ENCODE measurements at places on chromosomes 7 and 10.
A peak's percentile ranks its signal among the peaks of the same experiment; 100 is the strongest.

DNA sequence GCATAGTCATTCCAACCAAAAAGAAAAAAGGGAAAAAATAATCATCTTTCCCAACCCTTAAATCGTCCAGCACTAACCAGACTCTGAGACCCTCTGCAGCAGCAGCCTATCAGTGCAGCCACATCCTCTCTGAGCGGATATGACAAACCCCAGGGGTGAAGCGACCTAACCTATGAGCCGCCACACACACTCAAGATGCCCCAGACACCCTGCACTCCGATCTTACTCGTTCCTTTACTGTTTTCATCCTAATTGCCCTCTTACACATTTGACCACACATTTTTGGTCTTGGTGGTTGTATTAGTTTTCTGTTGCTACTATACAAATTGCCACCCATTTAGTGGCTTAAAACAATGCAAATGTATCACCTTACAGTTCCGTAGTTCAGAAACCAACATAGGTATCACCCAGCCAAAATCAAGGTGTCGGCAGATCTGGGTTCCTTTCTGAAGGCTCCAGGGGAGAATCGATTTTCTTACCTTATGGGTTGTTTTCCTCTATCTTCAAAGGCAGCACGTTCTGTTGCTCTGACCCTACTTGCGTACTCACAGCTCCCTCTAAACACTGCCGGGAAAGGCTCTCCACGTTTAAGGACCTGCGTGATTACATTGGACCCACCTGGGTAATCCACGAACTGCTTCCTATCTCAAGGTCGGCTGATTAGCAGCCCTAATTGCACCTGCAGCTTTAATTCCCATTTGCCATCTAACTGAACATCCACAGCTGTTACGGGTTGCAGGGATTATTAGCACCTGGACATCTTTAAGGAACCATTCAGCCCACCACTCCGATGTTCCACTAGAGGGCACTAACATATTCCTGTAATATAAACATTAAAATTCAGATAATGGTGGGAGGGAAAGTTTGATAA lies 37.3 kb upstream of the PRSS1 start:
- DNase-seq = peak; percentile 48

DNA sequence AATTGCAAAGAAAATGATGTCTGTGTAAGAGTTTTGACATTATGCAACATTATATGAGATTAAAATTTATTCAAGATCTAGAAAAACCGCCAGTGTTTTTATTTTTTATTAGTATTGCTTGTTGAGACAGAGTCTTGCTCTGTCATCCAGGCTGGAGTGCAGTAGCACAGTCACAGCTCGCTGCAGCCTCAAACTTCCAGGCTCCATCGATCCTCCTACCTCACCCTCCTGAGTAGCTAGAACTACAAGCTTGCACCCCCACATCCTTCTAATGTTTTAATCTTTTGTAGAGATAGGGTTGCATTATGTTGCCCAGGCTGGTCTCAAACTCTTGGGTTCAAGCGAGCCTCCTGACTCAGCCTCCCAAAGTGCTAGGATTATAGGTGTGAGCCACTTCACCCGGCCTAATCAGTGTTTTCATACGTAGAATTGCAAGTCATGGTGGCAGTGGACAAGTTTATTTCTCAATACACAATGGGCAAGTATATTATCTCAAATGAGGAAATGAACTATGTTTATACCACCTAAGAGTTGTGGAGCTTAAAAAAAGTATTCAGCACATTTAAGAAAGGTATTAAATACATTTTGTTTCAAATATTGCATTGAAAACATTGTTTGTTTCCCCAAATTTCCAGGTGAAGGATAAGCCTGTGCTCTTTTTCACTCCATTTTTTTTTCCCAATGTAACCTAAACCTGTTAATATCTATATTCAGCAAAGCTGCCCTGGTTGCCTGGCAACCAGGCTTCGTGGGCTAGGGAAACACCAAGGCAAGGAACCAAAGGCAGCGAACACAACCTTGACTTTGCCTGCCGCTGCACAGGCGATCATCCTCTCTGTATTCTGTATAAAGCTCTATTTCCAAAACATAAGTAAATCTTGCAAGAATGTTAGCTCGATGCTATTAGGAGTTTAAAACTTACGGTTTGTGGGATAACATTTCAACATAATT lies 163.9 kb downstream of the CACNB2 start:
- DNase-seq = no peak

DNA sequence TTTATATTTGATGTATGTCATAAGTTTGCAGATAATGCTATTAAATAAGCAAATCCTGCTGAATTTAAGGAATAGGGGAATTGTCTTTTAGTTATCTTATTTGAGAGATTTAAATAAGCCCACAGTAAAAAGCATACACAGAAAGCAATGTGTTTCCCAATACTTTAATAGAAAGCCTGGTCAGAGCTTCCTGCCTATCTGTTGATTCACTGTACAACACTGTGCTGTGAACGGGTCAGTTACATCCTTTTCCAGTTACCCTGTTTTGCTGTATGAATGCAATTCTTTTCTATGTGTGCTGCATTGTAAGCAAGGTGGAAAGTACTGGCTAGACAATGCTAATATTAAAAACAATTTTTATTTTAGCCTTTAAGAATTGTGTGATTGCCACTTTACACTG lies 81.2 kb downstream of the ANKRD7 start:
- DNase-seq = no peak

GRCh38 chr7:134034652-134035051 lies 92.5 kb upstream of the LRGUK start:
- DNase-seq = no peak

DNA sequence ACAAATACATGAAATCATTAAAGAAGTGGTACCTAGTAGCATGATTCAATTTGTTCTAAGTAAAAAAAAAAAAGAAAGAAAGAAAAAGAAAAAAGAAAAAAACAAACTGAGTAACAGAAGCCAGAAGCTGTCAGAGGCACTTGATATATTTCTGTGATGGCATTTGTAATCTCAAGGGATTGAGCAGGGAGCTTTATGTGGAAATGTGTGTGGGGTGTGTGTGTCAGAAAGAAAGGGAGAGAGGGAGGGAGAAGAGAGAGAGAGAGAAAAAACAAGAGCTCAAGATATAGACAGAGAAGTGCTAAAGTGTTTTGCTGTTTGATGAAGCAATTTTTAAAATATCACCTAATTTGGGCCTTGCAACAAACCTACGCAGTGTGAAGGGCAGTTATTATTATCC lies 357.6 kb upstream of the PCDH15 start:
- no peak for DNase-seq

DNA sequence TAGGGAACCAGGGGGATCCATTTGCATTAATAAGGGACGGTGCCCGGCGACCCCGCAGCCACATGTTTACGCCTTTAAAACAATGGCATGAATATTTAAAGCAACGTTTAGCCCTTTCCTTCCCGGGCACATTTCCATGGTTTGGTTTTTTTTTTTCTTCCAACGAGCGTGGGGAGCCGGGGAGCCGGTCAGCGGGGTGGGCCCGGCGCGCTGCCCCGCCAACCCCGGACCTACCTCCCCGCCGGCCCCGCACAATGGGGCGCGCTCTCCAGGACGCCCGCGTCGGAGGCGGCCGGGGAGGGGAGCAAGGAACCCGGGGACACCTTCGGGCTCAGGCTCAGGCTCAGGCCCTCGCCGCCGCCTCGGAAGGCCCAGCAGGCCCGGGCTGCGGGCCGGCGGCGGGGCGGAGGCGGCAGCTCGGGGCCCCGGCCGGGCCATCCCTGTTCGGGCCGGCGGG lies 1.0 kb downstream of the SEPHS1 start:
- no peak for DNase-seq

GRCh38 chr10:115094416-115095140 lies 1.4 kb downstream of the ATRNL1 start:
- no peak for DNase-seq

- DNase-seq = no peak
Measured at GRCh38 chr10:70589762-70590654, 12.5 kb downstream of the PRF1 start.
